CD4-positive, alpha-beta T cell treated with Interleukin-15 for 4 hours (primary cell): ENCODE measurements at places on chromosomes 16 and 17.

GRCh38 chr16:86898386-86898785, 320.0 kb downstream of the FOXL1 start:
- no peak for DNase-seq

- no peak for DNase-seq
Observed at GRCh38 chr16:25014500-25015147, 545 bp downstream of the ARHGAP17 start.

DNA sequence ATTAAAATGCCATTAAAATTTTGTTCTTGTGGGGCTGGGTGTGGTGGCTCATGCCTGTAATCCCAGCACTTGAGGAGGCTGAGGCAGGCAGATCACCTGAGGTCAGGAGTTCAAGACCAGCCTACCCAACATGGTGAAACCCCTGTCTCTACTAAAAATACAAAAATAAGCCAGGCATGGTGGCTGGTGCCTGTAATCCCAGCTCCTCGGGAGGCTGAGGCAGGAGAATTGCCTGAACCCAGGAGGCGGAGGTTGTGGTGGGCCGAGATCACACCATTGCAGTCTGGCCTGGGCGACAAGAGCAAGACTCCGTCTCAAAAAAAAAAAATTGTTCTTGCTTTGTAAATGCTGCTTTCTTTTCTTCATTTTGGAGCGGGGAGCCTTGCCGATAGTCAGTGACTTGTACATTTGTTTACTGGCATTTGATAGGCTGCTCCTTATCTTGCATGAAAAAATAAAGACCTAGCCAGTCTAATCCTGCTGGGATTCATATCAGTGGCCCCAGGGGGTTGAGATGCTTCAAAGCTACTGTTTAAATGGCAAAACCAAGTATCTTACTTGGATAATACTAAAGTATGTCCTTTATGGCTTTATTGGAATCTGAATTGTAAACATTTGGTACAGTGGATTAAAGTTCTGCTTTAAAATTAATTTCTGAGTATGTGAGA, 3.3 kb upstream of the CLTC start:
- DNase-seq, result no peak

DNA sequence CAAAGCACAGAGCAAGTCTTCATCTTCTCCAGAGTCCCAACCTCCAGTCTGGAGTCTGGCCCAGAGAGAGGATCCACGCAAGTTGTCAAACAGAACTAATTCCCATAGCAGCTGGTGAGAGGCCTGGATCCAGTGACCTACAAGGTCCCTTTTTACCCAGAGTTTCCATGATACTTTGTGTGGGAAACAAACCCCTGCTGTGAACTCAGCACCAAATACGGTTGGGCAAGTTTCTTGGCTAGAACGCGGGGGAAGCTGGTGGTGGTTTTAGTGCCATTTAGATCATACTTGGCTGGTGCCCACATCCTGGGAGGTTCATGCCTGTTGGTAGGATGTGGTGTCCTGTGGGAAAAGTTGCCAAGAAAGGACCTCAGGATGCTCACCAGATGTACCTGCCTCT, 18.1 kb downstream of the TMC7 start:
- no peak for DNase-seq

DNA sequence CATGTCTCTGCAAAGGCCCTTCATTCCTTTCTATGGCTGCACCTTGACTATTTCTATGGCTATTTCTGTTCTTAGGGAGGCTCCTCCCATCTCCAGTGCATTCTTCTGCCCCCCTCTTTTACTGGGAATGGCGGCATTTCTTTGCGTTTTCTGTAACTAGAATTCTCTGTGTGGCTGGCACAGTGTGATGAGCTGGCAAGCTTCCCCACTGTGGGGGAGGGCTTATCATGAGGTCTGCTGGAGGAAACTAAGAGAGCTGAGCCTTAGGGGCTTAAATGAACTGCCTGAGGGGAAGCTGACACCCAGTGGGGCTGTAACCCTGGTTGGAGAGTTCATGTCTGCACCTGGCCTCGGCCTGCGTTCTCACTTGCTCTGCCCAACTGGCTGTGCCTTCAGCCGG, 1.5 kb upstream of the CARD14 start:
- DNase-seq, result no peak

- DNase-seq, result no peak
Observed at GRCh38 chr16:89341697-89342694, 124.5 kb downstream of the ZNF778 start.

DNA sequence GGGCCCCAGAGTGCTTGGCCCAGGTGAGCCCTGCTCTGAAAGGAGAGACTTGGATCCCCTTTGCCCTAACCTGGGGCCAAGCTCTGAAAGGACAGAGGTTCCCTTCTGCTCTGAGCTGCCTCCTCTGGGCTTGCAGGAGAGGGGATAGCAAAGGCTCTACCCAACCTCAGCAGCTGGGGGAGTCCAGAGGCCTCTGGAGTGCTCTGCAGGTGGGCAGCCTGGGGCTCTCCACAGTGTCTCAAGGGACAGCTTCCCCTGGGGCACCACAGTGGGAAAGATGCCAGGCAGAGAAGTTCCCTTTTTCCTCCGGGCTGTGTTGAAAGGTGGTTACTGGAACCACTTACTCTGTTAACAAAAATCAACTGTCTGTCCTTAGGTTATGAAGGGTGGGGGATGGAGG, 48.2 kb upstream of the MGAT5B start:
- no peak for DNase-seq

DNA sequence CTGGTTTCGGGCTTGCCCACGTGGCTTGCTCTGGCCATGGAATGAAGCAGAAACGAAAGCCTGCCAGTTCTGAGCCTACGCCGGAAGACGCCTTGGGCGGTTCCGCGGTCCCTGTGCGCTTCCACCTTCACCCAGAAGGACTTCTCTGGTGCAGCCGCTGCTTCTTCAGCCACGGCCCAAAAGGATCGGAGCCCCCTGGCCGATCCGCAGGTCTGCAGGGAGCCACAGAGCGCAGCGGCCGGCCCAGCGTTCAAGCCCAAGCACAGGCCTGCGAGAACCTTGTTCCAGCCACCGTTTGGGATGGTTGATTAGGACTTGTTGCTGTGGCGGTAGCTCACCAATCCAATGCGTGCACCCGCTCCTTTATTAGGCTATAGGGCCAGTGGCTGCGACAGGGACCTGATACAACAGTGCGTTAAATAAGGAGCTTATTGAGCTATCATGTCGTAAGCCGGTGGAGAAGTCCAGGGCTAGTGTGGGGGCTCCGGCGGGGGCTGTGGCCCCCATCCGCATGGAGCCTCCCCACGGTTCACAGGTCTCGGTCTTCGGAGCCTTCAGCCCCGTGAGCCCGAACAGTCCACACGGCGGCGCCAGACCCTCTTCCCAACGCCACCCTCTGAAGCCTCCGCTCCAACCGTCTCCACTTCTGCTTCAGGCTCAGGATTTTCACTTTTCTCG, 10.2 kb upstream of the MPP2 start:
- DNase-seq, result peak; percentile 37

- DNase-seq, result no peak
Observed at GRCh38 chr16:88377961-88378360, 4.8 kb upstream of the ZNF469 start.

- DNase-seq, result no peak
Observed at GRCh38 chr17:41617698-41618097, 5.1 kb upstream of the KRT16 start.

GRCh38 chr17:56966338-56966737, 5.5 kb upstream of the COIL start:
- no peak for DNase-seq

DNA sequence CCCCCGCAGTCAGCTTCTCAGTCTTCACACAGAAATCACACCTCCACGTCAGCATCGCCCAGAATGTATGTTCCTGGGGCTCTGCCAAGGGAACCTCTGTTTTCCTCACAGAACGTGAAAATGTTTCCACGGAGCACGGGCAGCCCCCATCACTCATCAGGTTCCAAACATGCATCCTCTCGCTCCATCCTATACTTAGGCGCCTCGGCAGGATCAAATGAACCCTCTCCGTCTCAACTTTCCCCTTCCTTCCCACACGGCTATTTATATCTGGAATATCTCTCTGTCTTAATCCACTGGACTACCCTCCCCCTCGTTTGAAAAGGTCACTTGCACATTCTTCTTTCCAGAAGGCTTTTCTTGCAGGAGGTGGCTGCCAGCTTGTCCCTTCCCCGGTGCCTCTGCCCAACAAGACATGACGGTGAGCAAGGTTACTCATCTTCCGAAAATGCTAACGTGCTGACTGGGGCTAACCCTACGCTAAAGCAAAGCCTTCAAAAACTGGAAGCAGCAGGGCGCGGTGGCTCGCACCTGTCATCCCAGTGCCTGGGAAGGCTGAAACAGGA, 21.6 kb downstream of the NXN start:
- no peak for DNase-seq

DNA sequence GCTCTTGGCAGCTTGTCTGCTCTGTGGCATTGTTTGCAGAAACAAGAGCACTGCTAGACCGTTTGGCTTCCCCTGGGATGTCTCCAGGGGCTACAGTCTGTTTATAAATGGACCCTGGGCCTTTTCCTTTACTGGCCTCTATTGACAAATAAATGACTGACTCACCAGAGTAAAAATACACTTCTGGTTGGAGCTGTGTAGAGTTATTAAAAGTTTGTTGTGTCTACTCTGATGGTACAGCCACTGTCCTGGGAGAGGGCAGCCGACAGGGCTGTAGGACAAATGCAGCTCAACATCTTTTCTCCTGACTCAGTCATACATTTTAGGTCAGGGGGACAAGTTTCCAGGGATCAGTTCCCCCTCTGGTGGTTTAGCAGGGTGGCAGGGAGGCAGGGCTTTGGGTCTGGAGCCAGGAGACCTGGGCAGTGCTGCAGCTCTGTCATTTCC, 30.0 kb downstream of the FOXL1 start:
- DNase-seq, result no peak

- no peak for DNase-seq
Observed at GRCh38 chr16:76201385-76201784, 75.8 kb upstream of the CNTNAP4 start.

DNA sequence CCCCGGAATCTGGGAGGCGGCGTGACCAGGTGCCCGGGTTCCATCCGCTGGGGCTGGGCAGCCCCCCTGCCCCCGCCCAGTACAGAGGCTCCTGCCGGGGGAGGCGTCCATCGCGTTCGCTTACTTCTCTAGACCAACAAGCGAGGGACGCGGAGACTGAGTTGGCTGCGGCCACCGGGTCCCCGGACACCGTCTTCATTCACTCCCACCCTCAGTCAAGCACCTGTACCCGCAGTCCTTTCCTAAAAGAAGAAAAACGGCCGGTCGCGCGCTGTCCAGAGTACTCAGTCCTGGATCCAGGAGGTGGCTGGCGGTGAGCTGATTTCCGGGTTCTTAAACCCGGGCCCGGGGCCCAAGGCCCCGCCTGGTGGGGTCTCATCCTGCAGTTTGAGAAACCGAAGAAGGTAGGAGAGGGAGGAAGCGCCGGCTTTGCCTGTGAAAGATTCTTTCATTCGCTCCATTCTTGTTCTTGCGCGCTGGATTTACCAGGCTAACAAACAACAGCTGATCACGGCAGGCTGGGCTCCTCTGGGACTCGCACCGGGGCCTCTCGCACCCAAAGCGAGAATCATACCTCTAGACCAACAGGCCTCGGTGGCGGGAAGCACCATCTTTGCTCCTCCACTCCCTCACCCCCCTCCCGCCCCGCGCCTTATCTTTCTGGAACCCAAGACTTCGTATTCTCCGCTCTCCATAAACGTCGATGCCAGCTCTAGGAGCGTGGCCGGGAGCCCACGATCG, 17.4 kb upstream of the OR1F1 start:
- DNase-seq, result no peak

- DNase-seq, result no peak
Observed at GRCh38 chr17:36823850-36824677, 113.2 kb upstream of the LHX1 start.

DNA sequence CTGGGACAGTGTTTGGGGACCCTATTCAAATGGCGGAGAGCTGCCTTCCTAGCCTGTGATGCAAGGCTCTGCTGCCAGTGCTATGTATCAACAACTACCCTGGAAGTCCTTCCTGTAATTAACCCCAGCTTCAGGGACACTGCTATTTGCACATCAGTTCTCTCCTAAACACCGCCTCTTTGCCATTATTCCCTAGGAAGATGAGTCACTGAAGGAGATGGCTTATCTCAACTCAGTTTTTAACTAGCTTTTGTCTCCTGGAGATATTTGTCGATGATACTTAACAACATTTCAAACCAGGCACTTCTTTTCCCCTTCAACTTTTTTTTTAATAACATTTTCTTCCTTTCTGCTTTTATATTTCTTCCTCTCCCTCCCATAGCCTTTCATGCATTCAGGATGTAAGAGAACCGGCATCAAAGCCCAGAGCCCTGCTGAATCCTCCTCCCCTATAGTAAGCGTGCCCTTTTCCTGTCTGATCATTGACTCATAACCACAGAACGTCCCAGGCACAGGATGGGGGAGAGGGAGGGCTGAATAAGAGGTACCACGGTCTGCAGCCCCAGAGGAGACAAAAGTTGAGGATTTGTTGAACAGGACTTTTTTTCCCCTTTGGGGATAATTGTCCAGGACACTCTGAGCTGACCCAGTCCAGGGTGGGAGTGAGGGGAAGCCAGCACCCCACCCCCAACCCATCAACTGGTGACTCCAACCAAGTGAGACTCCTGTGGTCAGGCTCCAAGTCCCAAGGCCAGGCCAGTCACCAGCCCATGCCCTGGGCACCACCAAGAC, 387.8 kb upstream of the SALL1 start:
- DNase-seq, result no peak

DNA sequence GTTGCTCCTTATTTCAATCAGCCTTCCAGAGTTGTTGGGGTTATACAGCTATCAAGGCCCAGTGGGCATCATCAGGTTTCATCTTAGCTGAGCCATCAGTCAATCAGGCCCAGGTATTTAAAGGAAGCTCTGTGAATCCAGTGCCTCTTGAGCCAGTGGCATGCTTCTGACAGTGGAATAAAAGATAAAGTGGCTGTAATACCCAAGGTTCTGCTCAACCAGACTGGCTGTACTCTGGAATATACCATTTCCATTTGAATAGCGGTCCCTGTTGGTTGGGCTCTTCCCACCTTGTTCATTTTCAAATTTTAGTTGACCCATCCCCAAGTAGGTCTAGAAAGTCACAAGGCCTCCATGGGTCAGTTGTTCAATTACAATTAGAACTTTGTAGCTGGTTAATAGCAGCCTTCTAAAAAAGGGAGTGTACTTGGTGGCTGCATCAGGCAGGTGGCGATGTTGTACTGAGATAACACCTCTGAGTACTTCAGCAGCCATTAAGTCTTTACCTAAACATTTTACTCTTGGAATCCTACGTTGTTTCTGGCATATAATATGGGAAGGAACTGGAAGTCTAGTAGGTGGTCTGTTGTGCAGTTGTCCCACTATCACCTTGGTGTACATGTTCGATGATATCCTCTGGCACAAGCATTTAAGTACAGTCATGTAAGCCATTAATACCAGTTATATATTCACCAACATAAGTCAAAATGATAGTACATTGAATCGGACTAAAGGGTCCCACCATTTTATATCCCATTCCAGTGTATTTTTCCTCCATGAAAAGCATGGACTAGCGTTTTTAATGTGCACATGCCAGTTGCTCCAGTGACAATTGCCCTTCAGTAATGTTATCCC, 294.1 kb downstream of the BCAS3 start:
- DNase-seq, result peak; percentile 37

- DNase-seq, result no peak
Observed at GRCh38 chr16:31502981-31503380, 5.2 kb downstream of the RUSF1 start.

GRCh38 chr17:74729368-74729767, 7.7 kb upstream of the RAB37 start:
- DNase-seq, result no peak
